ENCODE measurements at places on chromosomes 6 and 20.
A peak's percentile ranks its signal among the peaks of the same experiment; 100 is the strongest.

DNA sequence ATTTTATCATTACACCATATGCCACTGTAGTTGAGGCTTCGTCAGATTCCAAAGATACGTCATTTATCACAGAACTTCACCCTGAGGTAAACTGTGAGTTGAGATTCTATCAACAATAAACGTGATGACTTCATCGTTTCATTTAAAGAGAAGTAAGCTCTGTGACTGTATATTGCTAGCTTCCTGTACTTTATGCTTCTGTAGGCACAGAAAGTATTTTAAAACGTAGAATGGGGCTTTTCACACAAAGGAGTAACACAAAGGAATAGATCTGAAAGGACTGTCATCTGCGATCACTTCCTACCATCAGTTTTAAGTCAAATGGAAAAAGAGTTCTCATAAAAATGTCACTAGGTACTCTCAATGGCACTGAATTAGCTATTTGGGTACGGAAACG, 234.4 kb upstream of the MCHR2 start:
- DNase-seq, result no peak

DNA sequence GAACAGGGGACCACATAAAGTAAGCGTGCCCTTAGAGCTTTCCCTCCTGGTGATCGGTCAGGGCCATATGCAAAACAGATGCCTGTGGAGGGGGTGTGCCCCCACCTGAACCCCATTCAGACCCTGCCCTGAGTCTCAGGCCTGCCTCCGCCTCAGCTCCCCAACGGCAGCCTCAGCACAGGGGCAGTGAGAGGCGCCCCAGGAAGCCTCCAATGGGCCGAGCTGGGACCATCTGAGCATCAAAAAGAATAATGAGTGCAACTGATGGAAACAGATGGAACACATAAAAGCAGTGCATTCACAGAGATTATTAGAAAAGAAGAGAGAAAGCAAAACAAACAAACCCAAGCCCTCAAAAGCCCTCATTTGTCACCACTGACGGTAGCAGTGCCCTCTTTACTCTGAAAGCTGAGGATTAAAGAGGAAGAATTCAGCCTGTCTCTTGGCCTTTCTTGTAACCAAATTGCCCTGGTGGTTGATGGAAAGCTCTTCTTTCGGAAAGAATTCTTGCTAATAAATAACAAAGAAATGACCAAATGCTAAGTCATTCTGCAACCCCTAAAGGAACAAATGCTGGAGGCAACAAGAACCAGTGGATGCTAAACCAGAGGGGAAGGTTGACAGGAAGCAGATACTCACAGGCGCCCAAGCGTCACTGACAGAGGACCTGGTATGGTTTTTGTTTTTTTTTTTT, 6.8 kb downstream of the ADISSP start:
- DNase-seq, result no peak

GRCh38 chr6:2766767-2767656, 1.8 kb downstream of the WRNIP1 start:
- DNase-seq, result no peak

- DNase-seq, result no peak
Observed at GRCh38 chr6:19603721-19604120, 233.4 kb upstream of the ID4 start.

- DNase-seq, result no peak
Observed at GRCh38 chr20:23609486-23610109, 3.9 kb upstream of the CST9 start.

GRCh38 chr6:34390531-34391472, 1.7 kb downstream of the NUDT3 start:
- peak; percentile 17 for DNase-seq

- DNase-seq, result no peak
Observed at GRCh38 chr6:39411465-39411864, 89.0 kb upstream of the KCNK16 start.

- DNase-seq, result no peak
Observed at GRCh38 chr6:712805-713204, 19.9 kb upstream of the EXOC2 start.

DNA sequence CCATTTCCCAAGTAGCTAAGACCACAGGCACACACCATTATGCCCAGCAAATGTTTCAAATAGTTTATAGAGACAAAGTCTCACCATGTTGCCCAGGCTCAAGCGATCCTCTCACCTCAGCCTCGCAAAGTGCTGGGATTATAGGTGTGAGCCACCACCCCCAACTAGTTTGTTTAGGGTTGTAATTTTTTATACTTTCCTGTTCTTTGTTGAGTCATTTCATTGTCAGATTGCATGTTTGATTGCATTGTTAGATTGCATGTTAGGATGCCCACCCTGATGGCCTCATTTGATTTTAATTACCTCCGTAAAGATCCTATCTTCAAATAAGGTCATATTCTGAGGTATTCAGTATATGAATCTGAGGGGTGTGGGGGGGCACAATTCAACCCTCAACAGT, 73.3 kb upstream of the SASH1 start:
- DNase-seq, result no peak

DNA sequence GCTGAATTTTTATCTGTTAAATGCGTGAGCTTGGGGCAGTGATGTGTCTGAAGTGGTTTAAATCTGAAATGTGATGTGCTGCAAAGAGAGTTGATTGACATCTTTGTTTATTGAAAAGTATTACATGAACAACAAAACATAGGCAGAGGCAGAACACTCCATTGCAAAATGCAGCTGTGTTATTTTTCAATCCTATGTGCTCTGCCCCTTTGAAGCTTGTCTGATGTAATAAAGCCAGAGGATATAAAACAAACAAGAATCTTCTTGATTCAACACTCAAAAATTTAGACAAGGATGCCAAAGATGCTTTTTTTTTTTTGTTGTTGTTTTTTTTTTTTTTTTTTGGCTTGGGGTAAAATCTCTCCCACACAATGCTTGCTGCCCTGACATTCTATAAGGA, 482.4 kb upstream of the MMS22L start:
- DNase-seq, result no peak

- no peak for DNase-seq
Observed at GRCh38 chr6:40852779-40853373, 186.1 kb downstream of the UNC5CL start.

- DNase-seq, result peak; percentile 12
Observed at GRCh38 chr6:99467509-99468106, 42.5 kb upstream of the PNISR start.

GRCh38 chr6:35919085-35919826, 1.6 kb downstream of the SRPK1 start:
- DNase-seq, result no peak
